ENCODE measurements at places on chromosomes 1 and 21.

DNA sequence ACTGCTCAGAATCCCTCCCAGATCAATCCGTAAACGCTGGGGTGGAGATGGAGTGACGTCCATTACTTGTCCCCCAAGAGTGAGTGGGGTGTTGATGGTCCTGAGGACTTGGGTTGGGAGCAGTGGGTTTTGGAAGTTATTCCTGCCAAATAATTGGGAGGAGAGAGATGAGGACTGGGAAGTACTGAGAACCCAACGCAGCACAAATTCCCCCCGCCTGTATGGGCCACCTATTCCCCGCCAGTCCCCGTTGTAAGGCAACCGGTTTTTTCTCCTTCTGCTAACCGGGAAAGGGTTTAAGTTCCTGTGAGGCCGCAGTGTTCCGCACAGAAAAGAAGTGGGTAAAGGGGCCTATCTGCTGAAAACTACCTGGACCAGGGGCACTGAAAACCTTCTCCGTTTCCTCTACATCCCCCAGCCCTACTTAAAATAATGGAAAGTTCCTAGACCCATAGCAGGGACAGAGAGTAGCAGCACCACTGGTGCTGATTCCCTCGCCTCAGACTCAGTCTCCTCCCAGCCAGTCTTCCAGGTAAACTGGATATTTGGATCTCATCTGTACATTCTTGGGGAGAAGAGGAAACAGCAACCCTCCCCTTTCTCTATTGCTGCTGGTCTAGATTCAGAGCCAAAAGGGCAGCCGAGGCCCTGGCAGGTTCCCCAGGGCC is 738 bp downstream of the LURAP1 start:
- DNase-seq = no peak

GRCh38 chr1:147904726-147905125 is 2.1 kb downstream of the GJA8 start:
- DNase-seq = no peak

- DNase-seq = no peak
These were observed 156.2 kb upstream of the RGS18 start for GRCh38 chr1:192002063-192002462.

- peak; percentile 60 for DNase-seq
These were observed 72.0 kb downstream of the MAN1C1 start for GRCh38 chr1:25688390-25689119.

GRCh38 chr1:171513743-171514142 is 28.4 kb downstream of the PRRC2C start:
- no peak for DNase-seq

DNA sequence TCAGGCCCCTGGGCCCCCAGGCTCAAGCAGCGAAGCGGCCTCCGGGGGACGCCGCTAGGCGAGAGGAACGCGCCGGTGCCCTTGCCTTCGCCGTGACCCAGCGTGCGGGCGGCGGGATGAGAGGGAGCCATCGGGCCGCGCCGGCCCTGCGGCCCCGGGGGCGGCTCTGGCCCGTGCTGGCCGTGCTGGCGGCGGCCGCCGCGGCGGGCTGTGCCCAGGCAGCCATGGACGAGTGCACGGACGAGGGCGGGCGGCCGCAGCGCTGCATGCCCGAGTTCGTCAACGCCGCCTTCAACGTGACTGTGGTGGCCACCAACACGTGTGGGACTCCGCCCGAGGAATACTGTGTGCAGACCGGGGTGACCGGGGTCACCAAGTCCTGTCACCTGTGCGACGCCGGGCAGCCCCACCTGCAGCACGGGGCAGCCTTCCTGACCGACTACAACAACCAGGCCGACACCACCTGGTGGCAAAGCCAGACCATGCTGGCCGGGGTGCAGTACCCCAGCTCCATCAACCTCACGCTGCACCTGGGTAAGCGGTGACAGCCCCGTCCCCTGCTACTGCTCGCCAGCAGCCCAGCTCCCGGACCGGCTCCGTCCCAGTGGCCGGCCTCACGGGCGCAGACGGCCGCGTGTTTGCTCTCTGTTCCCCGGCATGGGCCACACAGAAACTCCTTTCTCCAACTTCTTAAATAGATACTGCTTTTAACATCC is 539 bp downstream of the LAMC1 start:
- peak; percentile 81 for DNase-seq

GRCh38 chr1:106600626-106601025 is 455.8 kb upstream of the PRMT6 start:
- no peak for DNase-seq

DNA sequence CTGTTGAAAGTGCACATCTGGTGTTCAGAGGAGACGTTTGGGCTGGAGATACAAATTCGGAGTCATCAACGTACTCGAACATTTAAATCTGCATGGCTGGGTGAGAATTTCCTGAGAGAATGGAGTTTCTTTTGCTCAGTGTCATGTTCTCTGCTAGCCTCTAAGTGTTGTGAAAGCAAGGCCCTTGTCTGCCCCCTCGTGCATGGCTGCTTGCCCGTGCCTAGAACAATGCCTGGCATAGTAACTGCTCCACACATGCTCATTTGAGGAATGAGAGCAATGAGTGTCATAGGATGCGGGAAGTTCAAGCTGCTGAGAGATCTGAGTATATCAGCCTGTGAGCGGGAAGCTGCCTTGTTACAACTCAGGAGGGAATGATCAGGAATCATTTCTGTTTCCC is 171.1 kb upstream of the CSF3R start:
- DNase-seq = peak; percentile 22

GRCh38 chr1:111751906-111752575 is 3.7 kb upstream of the DDX20 start:
- no peak for DNase-seq

DNA sequence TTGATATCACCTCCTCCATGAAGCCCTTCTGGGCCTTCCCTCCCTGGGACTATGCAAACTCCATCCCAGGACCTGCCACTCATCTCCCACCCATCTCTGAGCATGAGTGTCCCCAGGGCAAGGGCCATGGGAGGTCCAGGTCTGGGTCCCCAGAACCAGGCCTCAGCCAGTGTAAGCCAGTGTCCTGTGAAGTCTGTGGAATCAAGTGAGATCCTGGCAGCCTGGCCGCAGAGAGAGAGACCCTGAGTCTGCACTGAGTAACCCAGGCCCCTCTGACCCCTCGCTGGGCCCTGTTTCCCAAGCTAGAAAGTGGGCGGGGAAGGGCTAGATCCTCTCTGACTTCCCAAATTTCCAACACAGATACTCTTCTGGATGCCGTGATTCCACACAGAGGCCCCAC is 132.7 kb downstream of the DMRTB1 start:
- no peak for DNase-seq

- no peak for DNase-seq
These were observed 44.7 kb downstream of the PLEKHA6 start for GRCh38 chr1:204314893-204315658.

GRCh38 chr21:31151156-31152045 is 113.1 kb upstream of the KRTAP19-8 start:
- no peak for DNase-seq

DNA sequence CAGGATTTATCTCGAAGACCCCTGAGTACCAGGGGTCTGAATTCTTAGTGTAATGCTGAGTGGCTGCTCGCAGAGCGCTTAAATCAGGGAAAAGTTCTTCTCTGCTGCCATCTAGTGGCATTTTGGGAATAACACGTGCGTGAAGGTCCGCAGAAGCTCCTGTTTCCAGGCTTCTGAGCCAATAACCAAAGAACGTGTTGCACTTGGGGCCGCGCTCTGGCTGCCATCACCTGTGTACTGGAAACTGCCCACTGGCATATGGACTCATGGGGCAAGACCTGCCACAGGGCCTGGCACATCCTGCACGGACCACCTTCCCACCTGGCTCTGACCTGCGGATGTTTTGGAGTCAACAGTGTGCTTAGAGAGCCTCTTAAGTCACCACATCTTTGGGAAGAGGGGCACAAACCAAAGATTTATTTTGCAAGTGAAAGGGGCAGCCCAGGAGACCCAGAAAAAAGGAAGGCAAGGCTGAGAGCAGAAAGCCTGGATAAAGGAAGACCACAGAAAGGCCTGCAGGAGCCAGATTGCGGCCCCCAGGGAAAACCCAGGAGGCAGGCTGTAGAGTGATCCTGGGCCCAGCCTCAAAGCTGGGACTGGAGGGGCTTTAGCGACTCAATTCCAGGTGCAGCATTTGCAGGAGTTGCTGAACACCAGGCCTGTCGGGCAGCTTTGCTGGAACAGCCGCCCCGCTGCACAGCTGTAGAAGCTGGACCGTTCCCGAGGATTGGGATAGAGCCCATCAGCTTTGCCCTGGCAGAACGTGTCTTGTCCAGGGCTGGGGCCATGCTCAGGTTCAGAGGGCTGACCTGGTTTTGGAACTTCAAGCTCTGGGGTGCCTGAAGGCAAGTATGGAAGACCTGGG is 13.0 kb downstream of the CHIT1 start:
- peak; percentile 58 for DNase-seq

- peak; percentile 96 for DNase-seq
These were observed 11.1 kb downstream of the RNF19B start for GRCh38 chr1:32953495-32953894.

DNA sequence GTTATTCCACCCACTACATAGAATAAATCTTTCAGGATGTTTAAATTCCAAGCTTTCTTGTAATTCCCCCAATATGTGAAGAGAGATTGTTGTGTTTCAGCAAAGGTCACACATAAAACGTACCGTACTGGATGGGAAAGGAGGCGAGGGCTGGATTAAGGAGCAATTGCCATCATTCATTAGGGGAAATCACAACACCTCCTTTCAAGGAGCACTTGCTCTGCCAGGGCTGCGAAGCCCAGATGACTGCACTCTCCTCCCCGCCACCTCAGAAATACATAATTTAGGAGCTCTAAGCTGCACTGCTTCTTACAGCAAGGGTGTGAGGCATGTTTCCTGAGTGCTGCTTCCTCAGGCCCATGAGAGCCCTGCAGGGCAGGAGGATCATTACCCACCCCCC is 29.6 kb downstream of the MATN1 start:
- no peak for DNase-seq

DNA sequence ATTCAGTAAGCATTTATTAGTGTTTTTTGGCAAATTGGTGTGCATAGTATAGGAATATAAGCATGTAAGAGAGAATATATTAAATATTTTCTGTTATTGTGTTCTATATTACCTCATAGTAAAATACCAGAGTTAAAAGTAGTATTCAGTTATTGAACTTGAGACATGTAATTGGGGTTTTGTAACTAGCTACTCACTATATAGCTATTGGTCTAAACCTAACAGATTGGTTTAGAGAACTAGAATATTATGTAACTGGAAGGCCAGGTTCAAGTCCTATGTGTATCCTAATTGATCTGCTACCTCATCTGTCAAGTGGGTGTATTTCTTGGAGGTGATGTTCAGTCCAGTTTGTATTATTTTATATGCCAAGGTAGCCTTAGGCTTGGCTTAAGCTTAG is 26.3 kb downstream of the CLIC4 start:
- DNase-seq = no peak

DNA sequence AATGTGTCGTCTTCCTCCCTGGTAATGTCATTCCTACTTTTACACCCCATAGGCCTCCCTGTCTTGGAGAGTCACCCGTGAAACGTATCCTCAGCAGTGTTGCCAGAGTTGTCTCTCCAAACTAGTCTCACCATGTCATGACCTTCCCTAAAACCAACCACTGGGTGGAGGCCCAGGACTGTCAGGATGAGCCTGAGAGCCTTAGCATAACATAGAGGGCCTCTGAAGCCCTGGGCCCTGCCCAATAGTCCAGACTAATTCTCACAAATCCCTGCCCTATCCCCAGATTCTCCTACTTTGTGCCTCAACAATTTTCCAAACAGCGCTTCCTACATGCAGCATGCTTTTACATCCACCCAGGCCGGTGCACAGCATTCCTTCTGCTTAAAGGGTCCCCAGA is 29.3 kb upstream of the HSD3B1 start:
- no peak for DNase-seq

GRCh38 chr1:8879922-8880676 is 1.6 kb upstream of the ENO1 start:
- DNase-seq = peak; percentile 95

DNA sequence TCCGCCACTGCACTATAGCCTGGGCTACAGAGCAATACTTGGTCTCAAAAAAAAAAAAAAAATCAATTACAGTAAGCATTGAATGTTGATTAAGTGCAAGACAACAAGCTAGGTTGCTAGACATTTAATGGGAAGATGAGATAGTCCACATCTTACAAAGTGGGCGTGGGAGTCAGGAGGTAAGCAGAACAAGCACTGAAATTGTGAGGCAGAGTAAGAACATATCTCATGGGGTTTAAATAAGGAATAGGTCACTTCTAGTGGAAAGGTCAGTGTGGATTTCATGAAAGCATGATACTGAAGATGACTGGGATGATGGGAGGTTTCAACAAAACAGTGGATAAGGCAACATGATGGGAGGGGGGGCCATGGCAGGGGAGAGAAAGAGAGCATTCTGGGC is 1.9 kb upstream of the OLFML2B start:
- no peak for DNase-seq

DNA sequence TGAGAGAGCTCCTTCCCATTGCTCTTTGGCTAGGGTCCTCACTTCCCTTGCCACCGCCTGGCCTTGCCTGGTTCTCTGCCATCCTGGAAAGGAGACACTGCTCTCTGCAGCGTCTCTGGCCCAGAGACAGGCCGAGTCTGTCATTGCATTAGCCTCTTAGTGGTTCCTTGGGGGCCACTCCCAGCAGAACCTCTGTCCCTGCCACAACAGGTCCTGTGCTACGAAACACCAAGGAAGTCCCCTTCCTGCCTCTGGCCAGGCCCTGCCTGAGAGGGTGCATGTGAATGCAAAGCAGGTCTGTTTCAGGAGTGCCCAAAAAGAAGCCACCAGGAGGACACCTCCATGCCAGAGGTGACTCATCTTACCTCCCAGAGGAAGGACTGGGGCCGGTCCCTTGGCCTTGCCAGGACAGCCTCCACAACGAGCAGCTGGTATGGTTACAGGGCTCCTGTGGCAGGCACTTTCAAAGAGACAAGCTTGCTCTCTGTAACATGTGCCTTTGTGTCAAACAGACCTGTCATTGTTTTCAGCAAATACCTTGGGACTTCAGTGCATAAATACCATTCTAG is 59.6 kb downstream of the VPS26C start:
- peak; percentile 81 for DNase-seq

DNA sequence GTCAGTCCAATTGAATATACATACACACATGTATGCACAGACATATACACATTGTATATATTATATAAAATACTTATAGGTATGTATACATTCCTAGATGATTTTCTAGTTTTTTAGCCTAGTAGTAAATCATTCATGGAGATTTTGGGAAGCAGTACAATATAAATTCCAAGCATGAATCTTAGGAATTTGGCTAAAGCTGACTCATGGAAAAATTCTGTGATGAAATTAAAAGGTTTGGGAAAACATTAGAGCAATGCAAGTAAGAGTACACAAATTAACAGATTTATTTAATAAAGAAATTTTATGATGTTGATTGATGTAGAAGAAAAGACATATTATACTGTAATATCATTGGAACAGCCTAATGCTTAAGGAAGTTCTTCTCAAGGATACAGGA is 43.7 kb upstream of the PTGFR start:
- no peak for DNase-seq

- peak; percentile 15 for DNase-seq
These were observed 499.2 kb downstream of the OMA1 start for GRCh38 chr1:58047265-58047858.

- no peak for DNase-seq
These were observed 58.6 kb upstream of the USP25 start for GRCh38 chr21:15671188-15671587.

DNA sequence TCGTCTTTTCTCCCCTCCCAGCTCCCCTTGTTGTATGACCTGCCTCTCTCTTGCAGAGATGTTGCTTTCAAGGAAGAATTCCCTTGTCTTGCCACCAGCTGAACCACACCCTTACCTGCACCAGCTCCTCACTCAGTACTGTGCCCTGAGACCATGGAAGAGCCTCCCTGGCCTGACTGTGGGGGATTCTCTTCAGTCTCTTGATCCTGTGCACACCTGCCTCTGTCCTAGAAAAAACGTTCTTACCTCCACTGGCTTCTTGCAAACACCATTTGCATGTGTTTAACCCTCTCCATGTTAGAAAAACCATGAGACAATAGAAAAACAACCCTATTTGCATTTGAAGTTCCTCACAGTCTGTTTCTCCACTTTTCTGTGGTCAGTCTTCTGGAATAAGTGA is 43.3 kb upstream of the FCRL4 start:
- no peak for DNase-seq

Data from M059J (cell line).